ENCODE measurements at places on chromosomes 3 and 15.

GRCh38 chr3:136994772-136995516, 37.2 kb downstream of the IL20RB start:
- DNase-seq, result peak; percentile 93

GRCh38 chr3:118531816-118532215, 502.8 kb downstream of the IGSF11 start:
- DNase-seq, result no peak

GRCh38 chr3:17044855-17045254, 160.1 kb downstream of the PLCL2 start:
- DNase-seq, result no peak

GRCh38 chr3:190877925-190878324, 15.4 kb upstream of the GMNC start:
- no peak for DNase-seq

- no peak for DNase-seq
Measured at GRCh38 chr15:80605591-80606150, 89.4 kb upstream of the ABHD17C start.

- no peak for DNase-seq
Measured at GRCh38 chr3:128563439-128563838, 70.4 kb upstream of the GATA2 start.

DNA sequence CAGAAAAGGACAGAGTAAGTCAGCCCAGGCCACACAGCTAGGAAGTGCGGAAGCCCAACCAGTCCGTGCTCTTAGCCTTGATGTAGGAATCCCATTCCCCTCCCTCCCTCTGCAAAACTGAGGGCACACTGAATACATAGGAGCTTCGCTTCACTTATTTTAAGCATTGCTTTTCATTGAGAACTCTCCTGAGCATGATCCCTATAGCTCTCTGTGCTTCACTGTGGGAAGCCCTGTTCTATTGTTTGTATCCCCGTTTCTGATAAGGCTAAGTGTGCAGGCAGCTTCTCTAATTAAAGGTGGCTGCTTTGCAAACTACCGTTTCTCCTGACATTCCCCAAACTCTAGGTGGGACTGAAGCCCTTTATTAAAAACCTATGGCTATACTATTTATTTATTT, 29.9 kb downstream of the IL5RA start:
- DNase-seq, result no peak

DNA sequence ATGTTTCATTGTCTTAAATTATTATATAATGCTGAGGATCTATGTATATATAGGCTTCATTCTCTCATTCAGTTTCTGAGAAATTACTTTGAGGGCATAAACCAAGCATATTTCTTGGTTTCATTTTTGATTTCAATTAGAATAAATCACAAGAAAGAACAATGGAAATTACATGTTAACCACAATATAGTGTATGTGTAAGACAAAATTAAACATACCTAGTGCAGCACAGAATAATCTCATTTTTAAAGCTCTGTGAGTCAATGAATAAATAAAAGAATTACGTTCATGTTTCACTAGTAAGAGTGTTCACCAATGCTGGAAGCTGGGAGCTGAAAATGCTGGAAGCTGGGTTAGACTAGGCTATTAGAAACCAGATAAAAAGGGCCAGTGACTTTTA, 72.8 kb downstream of the UBE3A start:
- DNase-seq, result no peak

GRCh38 chr15:63135804-63136203, 14.1 kb downstream of the LACTB start:
- DNase-seq, result peak; percentile 71

GRCh38 chr15:59438625-59439290, 772 bp downstream of the FAM81A start:
- DNase-seq, result no peak

DNA sequence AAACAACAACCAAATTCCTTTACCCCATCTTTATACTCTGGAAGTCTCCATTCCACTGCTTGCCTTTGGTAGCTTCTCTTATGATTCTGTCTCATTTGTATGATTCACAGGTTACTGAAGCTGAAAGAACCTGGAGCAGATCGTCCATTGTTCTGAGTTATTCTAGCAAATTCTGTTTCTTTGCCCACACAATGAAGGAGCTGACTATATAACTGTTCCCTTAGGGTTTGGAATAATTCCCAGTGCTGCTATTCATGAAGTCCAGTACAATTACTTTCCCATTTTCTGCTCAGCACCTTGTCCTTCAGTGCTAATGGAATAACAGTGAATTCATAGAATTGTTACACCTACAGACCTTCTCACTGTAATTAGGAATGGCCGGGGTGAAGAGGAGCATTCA, 167.8 kb downstream of the CHST2 start:
- no peak for DNase-seq
